ENCODE measurements at places on chromosomes 7 and 10. TPM values are rescaled to one million over a fixed set of nuclear protein-coding genes. Genes with fewer than 3 reads are reported as not detected.

Gene ZNF503
- 8.9 TPM for total RNA-seq

Gene NME8
- total RNA-seq = 0.72 TPM

Gene TMEM178B
- total RNA-seq = 0.50 TPM

Gene OR13A1
- not detected for total RNA-seq

Gene AEBP1
- total RNA-seq = 209 TPM

Gene HOXA2
- total RNA-seq = 1.5 TPM

Gene AP1S1
- total RNA-seq = 52.3 TPM

Gene PNLIP
- 1.1 TPM for total RNA-seq

Gene PRRT4
- 3.5 TPM for total RNA-seq

Gene HOXA4
- total RNA-seq = 1.6 TPM

Gene GARIN1A
- total RNA-seq = 2.6 TPM

Gene NKX2-3
- 0.36 TPM for total RNA-seq

Gene MYOF
- 74.7 TPM for total RNA-seq

Gene GPR141
- 4.9 TPM for total RNA-seq

Gene GBX1
- not detected for total RNA-seq

Gene CPA1
- 2.3 TPM for total RNA-seq
